ENCODE measurements at places on chromosomes 7 and 10.

- DNase-seq, result peak; percentile 82
Measured at GRCh38 chr10:64041185-64041988, 520.2 kb downstream of the REEP3 start.

- peak; percentile 29 for DNase-seq
Measured at GRCh38 chr10:33819206-33819605, 484.7 kb upstream of the NRP1 start.

GRCh38 chr7:134618756-134619530, 27.7 kb upstream of the BPGM start:
- no peak for DNase-seq

GRCh38 chr10:93893646-93894515, at the start of gene SLC35G1:
Gene SLC35G1, plus strand, starts transcription at chr10:93893978. Its CDS starts 56 bp downstream, at chr10:93894034.
- DNase-seq, result peak; percentile 84

- DNase-seq, result no peak
Measured at GRCh38 chr10:89665302-89665701, 20.3 kb upstream of the PANK1 start.

DNA sequence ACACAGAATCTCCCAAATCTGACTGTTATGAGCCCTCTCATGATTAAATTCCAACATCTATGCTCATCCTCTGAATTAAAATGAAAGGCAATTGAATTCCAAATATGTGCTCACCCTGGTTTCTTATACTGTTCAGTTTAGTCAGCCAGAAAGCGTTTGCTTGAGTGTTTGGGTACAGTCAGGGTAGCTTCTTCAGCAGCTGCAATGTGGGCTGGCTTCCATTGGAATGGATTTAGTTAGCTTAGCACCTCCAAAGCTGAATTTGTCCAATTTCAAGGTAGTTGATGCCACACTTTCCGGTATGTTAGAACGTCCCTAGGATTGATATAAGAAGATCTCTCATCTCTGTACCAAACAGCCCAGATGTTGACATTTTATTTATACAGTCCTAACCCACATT, 9.3 kb downstream of the KLHL7 start:
- no peak for DNase-seq

DNA sequence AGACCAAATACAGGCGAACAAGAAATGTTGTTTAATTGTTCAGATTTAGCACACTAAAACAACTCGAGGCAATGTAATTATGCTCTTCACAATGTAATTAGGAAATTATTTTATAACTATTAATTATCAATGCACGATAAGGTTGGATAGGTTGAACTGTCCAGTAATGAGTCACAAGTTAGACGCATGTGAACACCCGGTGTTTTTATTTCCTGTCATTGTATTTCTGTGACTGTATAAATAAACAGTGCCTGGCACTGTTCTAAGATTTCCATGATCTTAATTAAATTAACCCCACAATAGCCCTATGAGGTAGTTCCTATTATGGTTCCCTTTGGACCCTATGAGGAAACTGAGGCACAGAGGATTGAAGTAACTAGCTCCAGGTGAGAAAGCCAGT, 26.2 kb downstream of the C10orf105 start:
- DNase-seq, result no peak

DNA sequence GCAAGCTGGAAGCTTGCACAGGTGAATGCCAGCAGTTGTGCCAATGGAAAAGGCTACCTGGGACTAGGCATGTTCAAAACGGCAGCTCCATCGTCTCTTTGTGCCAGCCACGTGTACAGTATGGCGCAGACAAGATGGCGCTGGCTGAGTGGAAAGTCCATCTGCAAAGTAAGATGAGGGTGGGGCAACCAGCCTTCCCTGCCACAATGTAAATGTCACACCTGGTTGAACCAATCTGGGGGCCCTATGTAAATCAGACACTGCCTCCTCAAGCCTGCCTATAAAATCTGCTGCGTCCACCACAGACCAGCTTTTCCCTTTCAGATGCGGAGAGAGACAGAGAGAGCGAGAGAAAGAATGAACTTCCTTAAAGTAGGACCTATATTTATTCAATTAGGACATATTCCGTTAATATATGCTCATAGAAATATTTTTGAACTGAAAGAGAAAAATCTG, 18.5 kb upstream of the C7orf33 start:
- DNase-seq, result no peak

GRCh38 chr10:2456834-2457233, 610.5 kb upstream of the PFKP start:
- DNase-seq, result no peak

DNA sequence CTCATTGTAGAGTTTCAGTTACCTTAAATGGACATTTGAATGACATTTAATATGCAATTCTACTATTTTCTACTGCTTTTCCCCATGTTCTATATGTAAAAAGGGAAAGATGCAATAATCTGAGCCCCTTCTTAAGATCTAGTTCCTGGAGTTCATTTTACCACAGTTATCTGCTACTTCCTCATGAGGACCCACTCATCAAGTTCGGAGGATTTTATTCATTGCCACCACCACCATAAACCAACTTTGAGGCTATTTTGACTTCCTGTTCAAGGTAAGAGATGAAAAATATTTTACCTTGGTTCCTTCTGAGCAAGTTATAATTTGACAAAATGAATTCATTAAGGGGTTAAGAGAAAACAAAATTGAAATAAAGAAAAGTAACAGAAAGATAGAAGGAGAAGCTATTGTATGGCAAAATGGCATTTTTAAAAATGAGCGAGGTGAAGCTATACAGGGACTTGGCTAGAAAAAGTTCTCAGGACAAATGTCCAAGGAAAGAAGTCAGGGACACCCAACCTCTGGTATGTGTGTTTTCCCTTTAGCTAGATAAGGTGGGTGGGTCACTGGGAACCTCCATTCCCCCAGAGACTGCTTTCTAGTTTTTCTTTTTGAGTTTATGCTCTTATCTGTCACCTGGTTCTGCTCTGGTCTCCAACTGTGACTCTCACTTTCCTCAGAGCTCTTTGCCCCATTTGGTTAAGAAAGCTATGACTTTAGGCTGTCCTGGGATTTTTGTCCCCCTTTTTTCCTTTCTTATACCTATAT, 14.9 kb upstream of the FAM3C start:
- no peak for DNase-seq

DNA sequence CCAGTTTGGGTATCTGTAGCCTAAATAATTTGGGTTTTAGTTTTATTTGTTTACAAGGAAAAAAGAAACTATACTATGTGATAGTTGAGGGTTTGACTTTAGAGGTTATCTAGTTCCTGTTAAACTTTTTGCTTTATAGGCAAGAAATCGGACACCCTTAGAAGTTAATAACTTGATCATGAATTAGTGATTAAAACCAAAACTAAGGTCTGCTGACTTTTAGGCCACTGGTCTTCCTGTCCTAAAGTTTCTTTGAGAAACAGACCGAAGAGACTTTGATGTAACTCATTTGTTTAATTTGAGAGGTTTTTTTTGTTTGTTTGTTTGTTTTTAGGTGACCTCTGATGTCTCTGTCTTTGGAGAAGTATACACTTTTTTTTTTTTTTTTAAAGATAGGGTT, 59.7 kb downstream of the PHTF2 start:
- no peak for DNase-seq

DNA sequence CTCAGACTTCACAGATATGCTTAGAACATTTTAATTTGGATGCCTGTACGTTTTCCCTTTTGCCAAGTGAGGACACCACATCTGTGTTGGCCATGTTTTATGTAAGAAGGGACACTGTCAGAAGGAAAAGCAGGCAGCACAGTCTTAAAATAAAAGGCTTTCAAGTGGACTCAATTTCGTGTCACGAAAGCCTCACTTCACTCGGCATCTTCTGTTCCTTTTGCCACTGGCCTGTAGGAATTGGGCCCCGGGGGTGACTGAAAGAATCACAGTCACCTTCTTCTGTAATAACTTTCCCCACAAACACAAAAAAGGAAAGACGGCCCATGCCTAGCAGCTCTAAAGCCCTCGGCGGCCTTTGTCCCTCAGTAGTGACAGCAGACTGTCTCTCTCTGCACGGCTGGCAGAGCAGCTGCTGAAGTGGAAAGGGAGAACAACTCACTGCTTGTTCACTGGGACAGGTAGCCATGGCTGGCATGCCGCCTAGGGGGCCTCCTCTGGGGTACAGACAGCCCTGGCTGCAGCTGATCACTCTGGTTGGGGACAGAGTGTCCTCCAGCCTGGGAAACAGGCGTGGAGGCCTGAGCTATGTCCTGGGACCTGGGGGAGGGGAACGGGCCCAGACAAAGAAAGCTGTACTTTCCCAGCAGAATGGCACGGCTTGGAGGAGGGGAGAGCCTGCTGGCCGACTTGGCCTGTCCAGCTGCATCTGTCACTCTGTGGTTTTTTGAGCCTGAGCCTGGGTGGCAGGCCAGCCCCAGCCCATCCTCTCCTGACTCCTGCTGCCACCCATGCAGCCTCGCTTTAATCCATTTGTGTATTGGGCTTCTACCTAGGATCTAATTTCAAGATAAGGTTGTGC, 4.4 kb downstream of the RASSF4 start:
- peak; percentile 59 for DNase-seq

GRCh38 chr10:4736608-4737007, 89.4 kb upstream of the AKR1E2 start:
- no peak for DNase-seq

- peak; percentile 99 for DNase-seq
Measured at GRCh38 chr7:38232502-38233366, 40.7 kb downstream of the TARP start.

GRCh38 chr7:48426966-48427555, 255.8 kb downstream of the ABCA13 start:
- no peak for DNase-seq

GRCh38 chr7:28270536-28270935, 89.9 kb upstream of the JAZF1 start:
- DNase-seq, result no peak

GRCh38 chr10:103854686-103855391, 537 bp downstream of the SH3PXD2A start:
- no peak for DNase-seq

- DNase-seq, result no peak
Measured at GRCh38 chr10:113552701-113553100, at the start of gene HABP2. Gene HABP2, plus strand, starts transcription at chr10:113553053. Its CDS starts 69 bp downstream, at chr10:113553122.

DNA sequence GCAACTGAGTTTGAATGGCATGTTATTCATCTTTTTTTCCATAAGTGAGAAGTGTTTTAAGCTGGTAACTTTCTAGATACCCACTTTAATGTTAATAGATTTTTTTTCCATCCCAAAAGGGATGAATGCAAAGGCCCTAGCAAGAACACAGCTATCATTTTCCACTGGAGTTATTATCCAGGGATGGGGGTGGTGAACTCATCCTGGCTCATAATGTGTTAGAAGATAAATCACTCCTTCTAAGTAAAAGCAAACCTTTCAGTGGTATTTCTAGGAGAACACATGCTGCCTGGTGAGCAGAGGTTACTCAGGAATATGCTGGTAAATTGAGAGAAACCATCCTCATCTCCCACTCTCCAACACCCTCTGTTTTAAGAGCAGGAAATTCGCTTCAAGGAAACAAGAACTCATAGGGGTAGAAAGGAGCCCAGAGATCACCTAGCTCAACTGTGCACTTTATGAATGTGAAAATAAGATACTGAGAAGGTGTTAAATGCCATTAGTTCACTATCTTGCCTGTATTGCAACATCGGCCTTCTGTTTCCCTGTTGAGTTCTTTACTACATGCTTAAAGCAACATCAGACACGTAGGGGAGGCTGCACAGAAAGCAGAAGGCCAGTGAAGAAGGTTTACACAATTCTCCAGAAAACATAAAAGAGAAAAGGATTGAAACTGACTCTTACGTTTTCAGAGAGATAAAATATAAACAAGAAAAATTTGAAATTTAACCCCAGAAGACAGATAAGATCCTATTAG, 264.0 kb upstream of the PRKCQ start:
- DNase-seq, result no peak

- DNase-seq, result no peak
Measured at GRCh38 chr7:44320794-44321371, 4.5 kb downstream of the CAMK2B start.

DNA sequence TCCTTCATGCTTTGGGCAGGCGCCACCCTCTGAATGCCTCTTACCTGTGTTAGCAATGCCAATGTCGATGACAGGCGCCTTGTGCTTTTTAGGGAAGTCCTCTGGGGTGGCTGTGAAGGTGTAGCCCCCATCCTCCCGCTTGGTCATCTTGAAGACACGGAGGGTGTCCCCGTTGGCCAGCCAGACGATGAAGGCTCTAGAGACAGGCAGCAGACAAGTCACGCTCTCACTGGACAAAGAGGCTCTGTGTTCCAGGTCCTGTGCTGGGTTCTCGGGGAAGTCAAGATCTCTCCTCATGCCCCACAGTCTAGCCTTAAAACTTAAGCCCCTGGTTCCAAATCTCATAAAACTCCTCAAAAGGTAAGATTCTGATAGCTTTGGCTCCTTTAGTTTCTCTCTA, 5.1 kb downstream of the TBL2 start:
- no peak for DNase-seq

GRCh38 chr10:130002606-130003005, 38.5 kb upstream of the EBF3 start:
- DNase-seq, result no peak

GRCh38 chr10:110212119-110213006, 5.0 kb downstream of the MXI1 start:
- peak; percentile 79 for DNase-seq
